ENCODE measurements at places on chromosomes 6 and 20.
A peak's percentile ranks its signal among the peaks of the same experiment; 100 is the strongest.

GRCh38 chr20:31969991-31970390 is 2.0 kb downstream of the XKR7 start:
- no peak for DNase-seq

GRCh38 chr6:5638666-5639065 is 368.1 kb downstream of the NRN1 start:
- no peak for DNase-seq

GRCh38 chr20:43744966-43745730 is 18.3 kb upstream of the GTSF1L start:
- no peak for DNase-seq

DNA sequence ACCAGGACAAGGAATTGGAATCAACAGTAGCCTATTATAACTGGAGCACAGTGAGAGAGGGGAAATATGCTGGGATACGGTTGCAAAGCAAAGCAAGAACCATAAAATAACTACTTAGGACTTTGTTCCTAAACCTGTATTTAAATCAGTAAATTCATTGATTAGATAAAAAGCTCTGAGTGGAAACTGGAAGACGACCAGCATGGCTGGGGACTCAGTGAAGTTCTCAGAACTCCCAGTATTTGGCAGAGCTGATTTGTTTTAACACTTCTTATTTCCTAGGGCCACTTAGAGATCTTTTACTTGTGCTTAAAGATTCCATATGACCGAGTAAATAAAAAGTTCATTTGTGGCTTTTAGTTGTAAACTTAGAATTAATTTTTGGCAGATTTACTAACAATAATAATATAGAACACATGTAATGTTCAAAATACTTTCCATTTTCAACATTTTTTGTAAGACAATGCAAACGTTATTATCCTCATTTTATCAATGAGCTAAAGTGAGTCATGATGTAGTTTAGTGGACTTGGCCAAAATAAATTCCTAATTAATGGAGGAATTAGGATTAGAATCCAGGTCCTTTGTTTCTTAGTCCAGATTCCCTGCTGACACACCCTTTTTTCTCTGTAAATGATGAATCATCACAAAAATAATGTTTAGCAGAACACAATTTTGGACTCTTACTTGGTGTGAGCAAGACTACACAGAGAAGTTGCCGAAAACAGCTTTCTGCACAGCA is 392.9 kb downstream of the GJA1 start:
- DNase-seq, result peak; percentile 76

GRCh38 chr6:13164291-13164690 is 164.0 kb downstream of the TBC1D7 start:
- DNase-seq, result no peak

- DNase-seq, result no peak
Measured at GRCh38 chr6:11324453-11325015, 92.1 kb upstream of the NEDD9 start.

DNA sequence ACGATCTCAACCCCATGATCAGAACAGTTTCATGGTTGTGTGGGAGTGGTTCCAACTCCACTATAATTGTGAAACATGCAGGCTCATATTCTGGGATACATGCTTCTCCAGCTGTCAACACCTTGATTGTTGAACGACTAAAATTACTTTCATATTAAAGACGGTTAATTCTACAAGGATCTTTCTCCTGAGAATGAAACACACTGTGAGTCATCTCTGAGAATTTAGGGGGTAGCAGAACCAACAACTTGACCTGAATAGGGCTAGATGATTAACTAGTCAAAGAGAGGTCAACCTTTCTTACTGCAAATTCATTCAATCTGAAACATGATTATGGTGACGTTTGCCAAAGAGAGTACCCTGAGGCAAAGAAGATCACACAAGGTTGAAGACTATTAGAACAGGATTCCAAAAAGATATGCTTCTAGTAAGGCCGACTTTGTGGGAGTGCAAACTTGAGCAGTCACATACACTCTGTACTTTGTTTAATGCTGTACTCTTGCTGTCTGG is 175.2 kb upstream of the CITED2 start:
- peak; percentile 85 for DNase-seq

DNA sequence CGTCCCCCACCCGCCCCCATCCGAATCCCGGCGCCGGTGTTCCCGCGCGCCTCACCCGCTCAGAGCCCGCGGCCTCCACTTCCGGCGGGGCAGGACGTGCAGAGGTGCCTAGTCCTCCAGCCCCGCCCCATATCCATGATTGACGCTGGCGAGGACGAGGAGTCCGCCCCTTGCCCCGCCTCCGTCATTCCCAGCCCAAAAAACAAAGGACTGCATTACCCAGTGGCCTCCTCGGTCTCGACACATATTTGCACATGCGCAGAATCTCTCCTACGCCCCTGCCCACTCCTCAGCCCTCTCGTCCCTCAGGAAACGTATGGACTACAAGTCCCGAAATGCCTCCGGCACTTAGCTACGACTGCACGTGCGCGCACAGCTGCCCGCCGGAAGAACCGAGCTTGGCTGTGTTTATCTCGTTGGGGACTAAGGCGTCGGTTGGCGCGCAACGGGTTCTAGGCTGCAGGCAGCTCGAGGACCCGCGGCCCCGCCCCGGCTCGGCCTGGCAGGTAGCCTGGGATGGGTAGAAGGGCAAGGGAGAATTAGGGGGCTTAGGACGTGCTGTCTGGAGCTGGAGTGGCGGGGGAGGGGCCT is at the start of the genes KLHDC3 and MEA1:
KLHDC3 (plus strand) TSS at position 407 of the 591 bp plus-strand sequence. CDS start 2,944 bp downstream, outside the sequence.
MEA1 (minus strand) TSS at position 104 of the 591 bp plus-strand sequence. CDS start 133 bp downstream, outside the sequence.
- DNase-seq, result peak; percentile 100

DNA sequence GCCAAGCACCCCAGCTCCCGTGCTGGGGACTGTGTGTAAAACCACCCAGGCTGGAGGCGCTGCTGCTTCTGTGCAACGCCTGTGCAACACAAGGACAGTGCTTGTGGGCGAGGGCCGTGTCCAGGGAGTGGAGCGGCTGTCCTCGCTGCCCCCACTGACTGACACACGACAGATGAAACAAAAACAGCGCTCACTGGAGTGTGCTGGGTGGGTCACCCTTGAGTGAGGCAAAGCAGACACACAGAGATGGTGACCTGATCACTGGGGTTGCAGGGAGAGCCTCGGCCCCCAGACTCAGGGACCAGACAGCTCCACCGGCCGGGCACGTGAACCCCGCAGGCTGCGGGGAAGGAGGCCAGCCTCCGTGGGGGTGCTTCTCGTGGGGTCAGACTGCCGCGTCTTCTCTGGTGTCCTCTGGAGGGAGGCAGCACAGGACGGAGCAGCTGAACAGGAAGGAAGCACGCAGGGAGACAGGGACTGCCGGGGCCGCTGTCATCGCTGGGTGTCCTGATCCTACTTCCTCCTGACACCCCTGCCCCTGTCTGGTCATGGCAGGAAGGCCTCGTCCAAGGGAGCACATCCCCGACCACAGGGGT is 75.9 kb upstream of the CST7 start:
- no peak for DNase-seq

DNA sequence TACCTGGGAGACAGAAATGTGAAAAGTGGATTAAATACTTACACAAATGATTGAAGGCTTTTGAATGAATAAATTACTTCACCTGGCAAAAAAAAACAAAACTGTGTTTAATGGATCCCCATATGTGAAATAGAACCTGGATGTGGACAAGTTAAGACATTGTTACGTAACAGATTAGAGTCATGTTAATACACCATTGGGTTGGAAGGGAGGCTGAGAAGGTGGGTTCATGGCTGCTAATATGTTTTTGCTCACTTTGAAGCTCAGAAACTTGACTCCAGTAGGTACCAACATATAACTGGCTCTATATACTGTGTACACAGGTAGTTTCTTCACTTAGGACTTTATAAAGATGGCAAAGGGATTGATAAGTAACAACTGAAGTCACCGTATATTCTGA is 21.4 kb upstream of the TENT5A start:
- DNase-seq, result no peak

GRCh38 chr6:157269261-157269794 is 54.0 kb downstream of the TMEM242 start:
- DNase-seq, result peak; percentile 15
